ENCODE measurements at places on chromosomes 4 and X. TPM values are rescaled to one million over a fixed set of nuclear protein-coding genes. Genes with fewer than 3 reads are reported as not detected.

PABPC1L2A gene
- total RNA-seq, result not detected

STAP1 gene
- total RNA-seq, result not detected

SLITRK2 gene
- total RNA-seq, result not detected

IL1RAPL1 gene
- 0.06 TPM for total RNA-seq

TRIML2 gene
- not detected for total RNA-seq

ARHGAP4 gene
- 0.31 TPM for total RNA-seq

GCNA gene
- total RNA-seq, result 5.6 TPM

NUDT11 gene
- 9.5 TPM for total RNA-seq

HSFX4 gene
- not detected for total RNA-seq

NKX3-2 gene
- total RNA-seq, result not detected

DUSP21 gene
- total RNA-seq, result not detected

GPR78 gene
- 0.64 TPM for total RNA-seq

SERPINA7 gene
- not detected for total RNA-seq

ATP1B4 gene
- not detected for total RNA-seq

CC2D2A gene
- total RNA-seq, result 34.0 TPM

ELF2 gene
- total RNA-seq, result 25.2 TPM

AMER1 gene
- 3.1 TPM for total RNA-seq

BEND4 gene
- not detected for total RNA-seq

PPP4R3C gene
- not detected for total RNA-seq

SMR3B gene
- total RNA-seq, result not detected

TMPRSS11B gene
- not detected for total RNA-seq

AKAP14 gene
- total RNA-seq, result not detected

SCRG1 gene
- 0.25 TPM for total RNA-seq

ART3 gene
- not detected for total RNA-seq

PSAPL1 gene
- total RNA-seq, result under 0.01 TPM

SPON2 gene
- 255 TPM for total RNA-seq

ARMCX6 gene
- total RNA-seq, result 19.7 TPM

GLRA3 gene
- total RNA-seq, result not detected

TTC29 gene
- total RNA-seq, result not detected

WWC2 gene
- 11.7 TPM for total RNA-seq

Measured in cardiac ventricle fibroblast (primary cell).